ENCODE measurements at places on chromosomes 4 and X.

- no peak for DNase-seq
These were observed 51.8 kb downstream of the CHRDL1 start for GRCh38 chrX:110743679-110744340.

- no peak for DNase-seq
These were observed 62.0 kb upstream of the ESX1 start for GRCh38 chrX:104316739-104317138.

- DNase-seq, result no peak
These were observed 392.5 kb downstream of the BCOR start for GRCh38 chrX:39705290-39705689.

DNA sequence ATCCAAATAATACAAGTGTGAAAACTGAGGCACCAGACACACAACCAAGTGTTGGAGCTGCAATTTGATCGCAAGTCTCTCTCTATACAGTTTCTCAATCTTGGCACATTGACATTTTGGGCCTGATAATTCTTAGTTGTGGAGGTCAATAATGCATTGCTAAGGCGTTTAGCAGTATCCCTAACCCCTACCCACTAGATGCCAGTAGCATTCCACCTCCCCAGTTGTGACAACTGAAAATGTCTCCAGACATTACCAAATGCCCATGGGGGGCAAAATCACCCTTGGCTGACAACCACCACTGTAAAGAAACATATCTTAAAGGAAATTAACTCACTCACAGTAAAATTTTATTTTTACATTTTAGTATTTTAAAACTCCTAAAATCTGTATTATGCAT, 4.2 kb downstream of the NR3C2 start:
- no peak for DNase-seq

DNA sequence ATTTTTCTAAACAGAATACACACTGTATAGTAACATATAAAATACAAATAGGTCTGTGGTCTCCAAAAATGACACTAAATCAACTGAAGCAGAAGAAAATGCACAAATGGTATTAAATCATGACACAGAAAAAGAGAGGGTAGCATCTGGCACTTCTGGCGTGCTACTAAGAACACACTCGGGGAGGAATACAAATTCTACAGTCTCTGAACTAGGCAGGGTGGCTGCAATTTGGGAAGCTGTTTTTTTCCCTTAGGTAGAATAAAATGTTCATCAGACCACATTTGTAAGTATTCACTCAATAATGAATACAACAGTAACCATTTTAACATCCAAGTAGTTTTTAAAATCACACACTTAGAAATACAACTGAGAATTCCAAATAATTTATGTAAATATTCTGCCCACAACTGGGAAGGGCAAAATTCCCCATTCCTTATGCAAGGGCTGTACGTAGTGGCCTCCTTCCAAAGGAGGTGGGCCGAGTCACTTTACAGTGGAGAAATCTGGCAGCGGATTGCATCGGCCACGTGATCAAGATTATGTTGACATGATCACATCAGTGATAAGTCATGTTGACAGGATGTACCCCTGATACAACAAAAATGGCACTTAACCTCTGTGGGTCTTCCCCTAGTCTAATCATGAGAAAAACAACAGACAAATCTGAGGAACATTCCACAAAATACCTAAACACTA, 101.1 kb downstream of the TSPAN5 start:
- DNase-seq, result no peak

DNA sequence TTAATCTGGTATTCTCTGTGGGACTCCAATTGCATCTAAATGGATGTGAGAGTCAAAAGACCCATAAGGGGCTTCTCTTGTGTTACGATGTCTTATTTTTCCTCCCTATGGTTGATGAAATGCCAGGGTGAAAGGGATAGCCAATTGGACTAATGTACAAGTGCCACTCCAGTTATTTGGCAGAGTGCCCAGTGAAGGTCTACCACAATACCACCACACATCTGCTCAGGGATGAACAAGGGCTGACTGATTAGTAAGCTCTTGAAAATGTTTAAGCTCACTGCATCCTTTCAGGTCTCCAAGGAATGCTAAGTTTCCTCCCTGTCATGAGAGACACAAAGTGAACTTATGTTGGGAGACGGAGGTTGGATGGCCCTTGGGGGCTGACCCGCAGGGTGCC, 57.8 kb downstream of the HEPH start:
- no peak for DNase-seq

DNA sequence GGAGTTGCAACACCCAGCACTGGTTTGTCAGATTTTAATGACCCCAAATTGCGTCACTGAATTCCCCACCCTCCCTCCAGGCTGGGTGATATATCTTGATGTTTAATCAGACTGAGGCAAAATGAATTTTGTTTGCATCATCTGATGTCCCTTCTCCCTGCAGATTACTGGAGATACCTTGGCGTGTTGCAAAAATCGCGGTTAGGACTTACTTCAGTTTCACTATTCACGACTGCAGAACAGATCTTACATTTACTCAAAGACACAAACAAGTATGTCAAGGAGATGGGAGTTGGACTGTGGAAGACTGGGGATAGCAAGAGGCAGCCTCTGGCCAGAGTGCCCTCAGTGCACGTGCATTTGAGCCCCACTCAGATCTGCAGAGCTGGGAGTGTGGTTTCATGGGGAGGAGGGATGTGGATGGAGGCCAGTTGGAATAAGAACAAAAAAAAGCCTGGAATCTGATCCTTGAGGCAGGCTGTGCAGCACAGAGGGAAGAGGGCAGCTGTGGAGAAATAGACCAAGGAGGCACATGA, 92.2 kb upstream of the MTM1 start:
- no peak for DNase-seq

- no peak for DNase-seq
These were observed 268.3 kb downstream of the NPFFR2 start for GRCh38 chr4:72300126-72300525.

- DNase-seq, result no peak
These were observed 339.7 kb downstream of the DMD start for GRCh38 chrX:32871636-32872035.

DNA sequence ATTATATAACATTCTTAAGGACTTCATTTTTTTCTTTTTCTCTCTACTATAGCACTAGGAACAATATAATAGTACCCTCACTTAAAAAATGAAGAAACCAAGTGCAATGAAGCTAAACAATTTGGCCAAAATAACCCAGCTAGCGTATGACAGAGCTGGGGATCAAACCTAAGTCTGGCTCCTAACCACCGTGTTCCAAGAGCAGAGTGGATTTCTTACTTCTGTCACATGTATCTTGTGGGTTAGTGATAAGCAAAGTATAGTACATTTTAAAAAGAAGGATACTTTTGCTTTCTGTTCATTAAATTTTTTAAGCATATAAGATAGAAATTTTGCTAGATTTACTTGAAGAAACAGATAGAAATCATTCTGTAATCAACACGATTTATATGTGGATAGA, 11.5 kb downstream of the LIMCH1 start:
- DNase-seq, result no peak

- DNase-seq, result no peak
These were observed 207.5 kb downstream of the ANK2 start for GRCh38 chr4:113256946-113257345.

DNA sequence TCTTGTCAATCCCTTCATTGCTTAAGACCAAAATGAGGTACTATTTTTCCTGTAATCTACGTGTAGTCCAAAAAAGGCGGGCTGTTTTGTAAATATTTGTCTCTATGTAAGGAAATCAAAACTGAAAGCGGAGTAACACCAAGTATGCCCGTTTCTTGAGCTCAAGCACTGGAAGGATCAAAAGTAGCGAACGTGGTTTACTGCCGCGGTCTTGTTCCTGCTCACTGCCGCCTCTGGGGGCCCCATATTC, 71.5 kb downstream of the AFF1 start:
- no peak for DNase-seq

GRCh38 chr4:71229477-71230270, 109.1 kb upstream of the SLC4A4 start:
- DNase-seq, result no peak

- DNase-seq, result no peak
These were observed 56.2 kb downstream of the PABPC4L start for GRCh38 chr4:134145369-134145768.

DNA sequence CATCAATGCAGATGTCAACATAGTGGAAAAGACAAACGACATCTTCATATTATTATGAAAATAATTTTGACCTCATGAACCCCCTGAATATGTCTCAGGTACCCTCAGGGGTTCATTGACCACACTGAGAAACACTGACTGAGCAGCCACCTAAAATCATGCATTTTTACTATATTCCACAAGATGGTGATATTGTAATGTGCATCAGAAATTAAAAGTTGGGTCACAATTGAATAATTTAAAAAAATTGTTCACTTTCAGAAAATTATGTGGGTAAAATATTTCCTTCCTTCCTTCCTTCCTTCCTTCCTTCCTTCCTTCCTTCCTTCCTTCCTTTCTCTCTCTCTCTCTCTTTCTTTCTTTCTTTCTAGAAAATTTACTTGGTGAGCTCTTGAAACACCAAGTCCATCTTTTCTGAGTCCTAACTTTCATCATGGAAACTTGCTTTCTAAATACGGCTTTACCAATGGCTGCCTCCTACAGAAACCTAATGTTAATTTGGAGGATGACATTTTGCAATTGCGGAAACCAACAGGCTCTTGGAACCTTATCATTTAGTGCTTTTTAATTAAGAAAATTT, 103.6 kb downstream of the RTL3 start:
- DNase-seq, result no peak

DNA sequence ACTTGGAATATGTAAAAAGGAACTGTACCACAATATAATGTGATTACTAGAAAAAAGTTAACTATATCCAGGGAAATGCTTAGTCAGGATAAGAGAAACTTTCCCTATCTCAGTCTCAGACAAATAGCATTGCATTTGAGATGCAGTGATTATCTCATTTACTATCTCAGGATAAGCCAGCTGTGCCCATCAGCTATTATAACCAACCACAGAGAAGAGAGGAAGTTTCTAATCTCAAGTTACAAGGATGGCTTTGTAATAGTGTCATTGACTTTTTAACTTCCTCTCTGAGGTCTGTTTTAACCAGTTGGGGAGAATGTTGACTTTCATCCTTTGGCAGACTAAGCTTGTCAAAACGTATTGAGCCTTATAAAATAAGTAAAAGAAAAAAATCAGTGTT, 56.5 kb downstream of the SNX25 start:
- no peak for DNase-seq

- DNase-seq, result no peak
These were observed 353.5 kb downstream of the SH2D1A start for GRCh38 chrX:124699876-124700275.

- DNase-seq, result no peak
These were observed 62.4 kb upstream of the RXFP1 start for GRCh38 chr4:158459085-158459820.

- no peak for DNase-seq
These were observed 6.2 kb downstream of the CACNA1F start for GRCh38 chrX:49226946-49227345.

DNA sequence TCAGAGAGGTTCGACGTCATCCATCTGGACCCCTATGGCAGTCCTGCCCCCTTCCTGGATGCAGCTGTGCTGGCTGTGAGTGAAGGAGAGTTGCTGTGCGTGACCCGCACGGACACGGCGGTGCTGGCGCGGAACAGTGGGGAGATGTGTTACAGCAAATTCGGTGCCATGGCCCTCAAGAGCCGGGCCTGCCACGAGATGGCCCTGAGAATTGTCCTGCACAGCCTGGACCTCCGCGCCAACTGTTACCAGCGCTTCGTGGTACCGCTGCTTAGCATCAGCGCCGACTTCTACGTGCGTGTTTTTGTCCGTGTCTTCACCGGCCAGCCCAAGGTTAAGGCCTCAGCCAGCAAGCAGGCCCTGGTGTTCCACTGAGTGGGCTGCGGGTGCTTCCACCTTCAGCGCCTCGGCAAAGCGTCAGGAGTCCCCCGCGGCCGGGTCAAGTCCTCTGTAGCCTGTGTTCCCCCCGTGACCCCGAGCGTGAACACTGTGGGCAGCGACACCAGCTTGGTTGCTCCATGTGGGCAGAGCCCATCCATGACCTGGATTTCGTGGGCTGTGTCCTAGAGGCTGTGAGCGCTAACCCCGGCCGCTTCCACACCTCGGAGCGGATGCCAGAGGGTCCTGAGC, 186.7 kb upstream of the SLITRK2 start:
- DNase-seq, result no peak

GRCh38 chrX:68851082-68851481, 22.3 kb downstream of the EFNB1 start:
- DNase-seq, result no peak

GRCh38 chr4:130147641-130148040, 1051.7 kb downstream of the C4orf33 start:
- no peak for DNase-seq

DNA sequence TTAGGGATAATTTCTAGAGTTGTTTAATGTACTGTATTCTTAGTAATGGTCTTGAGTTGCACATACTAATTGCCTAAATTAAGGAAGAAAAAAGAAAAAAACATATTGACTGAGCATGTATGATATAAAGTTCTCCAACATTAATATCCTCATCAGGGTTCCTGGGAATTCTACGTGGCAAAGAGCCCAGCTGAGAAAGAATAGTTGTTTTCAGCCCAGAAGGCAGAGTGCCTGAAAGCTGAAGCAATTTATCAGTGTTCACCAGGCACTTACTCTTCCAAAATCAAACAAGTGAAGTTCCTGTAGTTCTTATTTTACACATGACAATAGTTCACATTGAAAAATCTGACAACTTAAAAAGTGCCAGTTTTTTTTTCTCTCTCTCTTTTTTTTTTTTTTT, 27.7 kb downstream of the YIPF7 start:
- DNase-seq, result no peak

DNA sequence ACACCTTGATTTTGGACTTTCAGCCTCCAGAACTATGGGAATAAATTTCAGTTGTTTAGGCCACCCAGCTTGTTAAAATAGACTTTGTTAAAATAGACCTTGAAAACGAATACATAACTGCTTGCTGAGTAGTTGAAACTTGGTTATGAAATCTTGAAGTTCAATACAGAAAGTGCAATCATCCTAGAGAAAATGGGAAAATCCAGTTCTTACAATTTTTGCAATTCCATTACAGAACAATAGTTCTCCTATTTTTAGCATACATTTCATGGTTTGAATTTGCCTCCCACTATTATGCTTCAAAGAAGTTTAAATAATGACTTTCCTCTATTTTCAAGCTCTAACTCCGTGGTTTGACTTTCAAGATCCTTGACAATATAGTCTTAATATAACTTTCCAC, 10.5 kb downstream of the TLR1 start:
- DNase-seq, result no peak

DNA sequence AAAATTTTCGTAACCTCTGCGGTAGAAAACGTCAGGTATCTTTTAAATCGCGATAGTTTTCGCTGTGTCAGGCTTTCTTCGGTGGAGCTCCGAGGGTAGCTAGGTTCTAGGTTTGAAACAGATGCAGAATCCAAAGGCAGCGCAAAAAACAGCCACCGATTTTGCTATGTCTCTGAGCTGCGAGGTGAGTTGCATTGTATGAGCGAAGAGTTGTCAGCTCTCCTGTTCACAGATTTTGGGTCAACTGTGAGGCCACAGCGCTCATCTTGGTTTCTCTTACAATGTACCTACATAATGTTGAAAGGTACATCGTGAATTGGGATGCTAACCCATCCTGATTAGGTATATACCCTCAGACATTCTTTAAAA, 486 bp downstream of the CLCN3 start:
- no peak for DNase-seq

- no peak for DNase-seq
These were observed 183.3 kb downstream of the ZIC3 start for GRCh38 chrX:137749246-137749645.
